NCI-H460 (cell line): ENCODE measurements at places on chromosomes 1 and 21. TPM values are rescaled to one million over a fixed set of nuclear protein-coding genes. Genes with fewer than 3 reads are reported as not detected.
A peak's percentile ranks its signal among the peaks of the same experiment; 100 is the strongest.

Gene ABCG1
- 19.9 and 20.3 TPM in 2 replicates for total RNA-seq

Gene NEK2
- total RNA-seq: 53.5 and 56.5 TPM in 2 replicates

Gene TSACC
- total RNA-seq: 0.67 and 1.4 TPM in 2 replicates

Gene BACE2
- total RNA-seq: 131 and 145 TPM in 2 replicates

Gene VASH2
- 1.3 and 2.8 TPM in 2 replicates for total RNA-seq

Gene ACTN2
- total RNA-seq: 0.25 TPM in 1 of 2 replicates, not detected in the other

Gene CRYAA
- total RNA-seq: not detected in 2 replicates

Gene HSD3B2
- total RNA-seq: not detected in 2 replicates

Gene CFAP126
- total RNA-seq: not detected in 2 replicates

Gene SELL
- not detected in 2 replicates for total RNA-seq

Gene OR2T2
- not detected in 2 replicates for total RNA-seq

- DNase-seq: no peak
Measured at GRCh38 chr1:7432900-7433380, 338.2 kb upstream of the VAMP3 start.

GRCh38 chr1:198245379-198245778, 88.6 kb downstream of the NEK7 start:
- no peak for DNase-seq

GRCh38 chr1:35715568-35716002, 3.1 kb downstream of the C1orf216 start:
- DNase-seq: peak; percentile 61

DNA sequence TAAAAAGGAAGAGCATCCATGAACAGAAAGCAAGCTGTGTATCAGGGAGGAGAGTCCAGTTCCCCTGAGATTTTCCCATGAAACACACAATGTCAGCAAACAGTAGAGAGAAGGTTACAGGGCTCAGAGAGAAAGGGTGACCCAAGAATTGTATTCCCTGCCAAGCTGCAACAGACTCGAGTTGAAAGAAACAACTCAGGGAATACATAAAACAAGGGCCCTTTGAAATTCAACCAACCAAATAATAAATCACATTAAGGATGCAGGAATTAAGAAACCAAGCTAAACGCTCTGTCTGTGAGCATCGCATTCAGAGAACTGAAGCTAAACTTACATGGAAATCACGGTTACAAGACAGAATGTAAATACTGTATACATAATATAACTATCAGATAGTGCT, 20.2 kb downstream of the S100A16 start:
- no peak for DNase-seq

DNA sequence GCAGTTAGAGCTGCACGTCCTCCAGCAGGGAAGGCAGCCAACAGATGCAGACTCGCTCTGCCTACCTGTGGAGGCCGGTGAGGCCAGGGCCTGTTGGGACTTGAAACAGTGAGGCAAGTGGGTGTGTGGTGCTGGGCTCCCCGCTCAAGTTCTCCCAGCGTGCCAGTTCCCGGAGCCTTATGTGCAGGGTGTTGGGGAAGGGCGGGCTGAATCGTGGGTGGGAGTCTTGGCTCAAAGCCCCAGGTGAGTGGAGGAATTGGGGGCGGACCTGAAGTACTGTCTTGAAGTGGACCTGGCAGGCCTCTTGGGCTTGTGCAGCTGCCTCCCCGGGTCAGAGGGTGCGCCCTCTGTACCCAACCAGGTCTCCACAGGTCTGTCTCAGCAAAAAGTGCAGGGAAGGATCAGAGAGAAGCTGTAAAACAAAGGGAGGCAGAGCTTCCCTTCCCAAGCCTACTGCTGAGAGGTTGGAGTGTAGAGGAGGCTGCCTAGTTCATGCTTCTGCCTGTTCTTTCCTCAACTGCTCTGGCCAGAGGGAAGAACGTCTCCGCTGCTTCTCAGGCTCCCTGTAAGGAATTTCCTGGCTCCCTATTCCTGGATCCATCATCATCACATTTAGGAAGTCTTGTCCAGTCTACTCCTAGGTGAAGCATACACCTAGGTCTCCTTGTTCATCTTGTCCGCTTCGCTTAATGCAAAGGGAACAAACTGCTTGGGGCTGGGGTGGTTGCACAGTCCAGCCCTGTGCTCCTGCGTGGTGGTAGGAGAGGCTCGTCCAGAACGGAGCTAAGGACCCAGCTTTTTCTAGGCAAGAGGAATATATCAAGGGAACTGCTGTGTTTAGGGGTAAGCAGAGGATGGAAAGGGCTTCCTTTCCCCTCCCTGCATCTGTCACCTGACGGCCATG, 14.9 kb downstream of the UTP11 start:
- DNase-seq: no peak

- no peak for DNase-seq
Measured at GRCh38 chr1:31203215-31203614, 36.5 kb downstream of the NKAIN1 start.

GRCh38 chr1:14571810-14572767, 26.4 kb upstream of the KAZN start:
- no peak for DNase-seq

DNA sequence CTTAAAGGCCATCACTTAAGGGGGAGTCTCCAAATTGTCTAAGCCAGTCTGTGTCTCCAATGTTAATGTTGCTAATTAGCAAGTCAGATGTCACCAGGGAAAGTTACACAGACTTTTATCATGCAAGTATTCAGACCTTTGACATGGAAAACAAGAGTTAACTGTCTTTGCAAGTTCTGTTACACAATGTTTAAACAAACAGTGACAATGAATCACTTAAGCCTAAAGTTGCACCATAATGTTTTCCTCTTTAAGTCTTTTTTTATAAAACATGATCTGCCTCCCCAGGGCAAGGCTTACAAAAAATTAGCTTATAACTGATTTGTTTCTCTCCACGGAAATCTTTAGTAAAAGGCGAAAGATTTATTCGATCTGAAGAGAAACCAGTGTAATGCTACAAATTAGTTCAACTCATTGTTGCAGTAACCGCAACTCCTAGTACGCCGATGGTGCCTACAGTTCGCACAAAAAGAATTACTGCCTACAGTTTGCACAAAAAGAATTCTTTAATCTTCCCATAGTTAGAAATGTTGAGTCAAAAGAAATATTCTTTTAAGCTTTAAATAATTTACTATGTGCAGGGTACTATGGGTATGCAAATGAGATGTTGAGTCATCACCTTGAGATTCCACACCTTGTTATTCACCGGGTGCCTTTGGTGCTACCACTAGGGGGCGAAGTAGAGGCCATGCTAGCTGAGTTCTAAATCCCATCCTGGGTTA, 45.3 kb downstream of the HHAT start:
- peak; percentile 99 for DNase-seq

GRCh38 chr1:155052439-155053395, 1.6 kb downstream of the ADAM15 start:
- peak; percentile 51 for DNase-seq

DNA sequence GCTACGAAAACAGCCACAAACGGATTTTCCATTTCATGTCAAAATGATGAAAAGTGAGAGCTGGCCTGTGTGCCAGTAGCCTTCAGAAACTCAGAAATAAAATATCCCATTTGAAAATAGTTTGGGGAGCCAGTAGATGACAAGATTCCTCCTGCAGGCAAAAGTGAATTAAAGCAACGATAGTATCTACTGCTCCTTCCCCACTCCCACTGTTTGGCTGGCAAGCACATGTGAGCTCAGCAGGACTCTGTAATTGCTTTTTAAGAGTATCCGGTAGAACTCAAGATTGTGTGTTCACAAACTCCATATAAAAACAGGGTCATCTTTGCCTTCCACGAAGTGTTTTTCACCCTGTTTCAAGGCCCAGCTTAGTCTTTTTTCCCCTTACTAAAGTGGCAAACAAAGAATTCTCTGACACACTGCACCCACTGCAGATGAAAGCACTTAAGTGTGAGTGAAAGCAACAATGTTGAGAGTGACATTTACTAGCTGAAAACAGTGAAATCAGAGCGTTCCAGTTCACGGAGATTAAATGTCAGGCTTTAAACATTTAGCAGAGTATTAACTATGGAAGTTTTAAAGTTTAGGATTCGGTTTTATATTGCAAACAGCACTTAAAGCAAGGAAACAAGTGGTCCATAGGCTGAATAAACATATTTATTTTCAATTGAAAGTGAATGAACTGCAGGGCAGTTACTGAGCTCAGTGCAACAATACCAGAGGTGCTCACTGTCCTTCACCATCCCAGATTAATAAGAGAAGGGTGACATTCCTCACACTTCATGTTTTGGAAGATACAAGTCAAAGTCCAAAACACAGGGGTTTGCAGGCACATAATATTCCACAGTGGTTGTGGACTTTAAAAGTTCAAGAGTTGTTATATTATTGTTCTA, 70.0 kb downstream of the ALG14 start:
- DNase-seq: no peak

DNA sequence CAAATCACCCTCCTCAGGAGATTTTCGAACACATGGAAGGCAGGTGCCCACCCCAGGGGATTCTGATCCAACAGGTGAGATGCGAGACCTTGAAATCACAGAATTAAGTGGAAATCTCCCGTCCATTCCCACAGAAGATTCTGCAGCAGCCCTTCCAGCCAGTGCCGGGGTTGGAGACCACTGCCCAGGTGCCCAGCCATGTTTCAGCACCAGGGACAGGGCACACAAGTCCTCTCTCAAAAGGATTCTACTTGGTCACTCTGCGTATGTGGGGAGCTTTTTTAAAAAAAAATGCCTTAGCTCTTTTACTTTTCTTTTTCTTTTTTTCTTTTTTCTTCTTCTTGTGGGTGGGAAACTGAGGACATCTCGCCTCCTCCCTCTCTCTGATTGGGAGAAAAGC, 80.7 kb downstream of the VWA5B1 start:
- no peak for DNase-seq

- no peak for DNase-seq
Measured at GRCh38 chr1:91582431-91582921, 81.8 kb downstream of the CDC7 start.

GRCh38 chr1:151806170-151806569, 951 bp upstream of the LINGO4 start:
- no peak for DNase-seq

DNA sequence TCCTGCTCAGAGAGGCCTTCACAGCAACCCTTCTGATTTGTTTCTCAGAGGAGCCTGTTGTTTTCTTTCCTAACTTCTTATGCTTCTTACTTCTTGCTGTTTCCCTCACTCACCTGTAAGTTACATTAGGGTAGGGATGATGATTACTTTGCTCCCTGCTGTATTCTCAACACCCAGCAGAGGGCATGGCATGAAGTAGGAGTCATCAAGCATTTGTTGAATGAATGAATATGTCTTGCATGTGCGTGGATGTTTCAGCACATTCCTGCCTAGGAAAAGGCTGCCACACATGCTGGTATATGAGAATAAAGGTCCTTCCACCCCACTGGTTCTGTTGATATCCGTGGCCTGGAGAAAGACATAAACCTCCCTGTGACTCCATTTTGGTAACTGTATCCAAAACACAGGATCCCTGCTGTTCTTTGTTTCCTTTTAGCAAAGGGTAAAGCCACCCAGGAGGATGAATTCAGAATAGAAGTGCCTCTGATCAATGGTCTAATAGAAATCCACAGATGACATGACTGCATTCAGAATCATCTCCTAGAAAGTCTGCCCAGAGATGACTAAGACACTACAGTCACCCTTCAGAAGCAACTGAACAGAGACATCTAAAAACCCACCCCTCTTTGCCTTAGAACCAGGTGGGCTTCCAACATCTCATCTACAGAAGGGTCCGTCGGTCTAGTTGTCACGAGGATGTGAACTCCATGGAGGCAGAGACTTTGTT, 168.8 kb downstream of the ZSCAN20 start:
- DNase-seq: peak; percentile 6

- no peak for DNase-seq
Measured at GRCh38 chr21:27837936-27838335, 871.0 kb upstream of the ADAMTS5 start.

GRCh38 chr1:30655672-30656071, 67.7 kb downstream of the MATN1 start:
- DNase-seq: no peak
